ENCODE measurements at places on chromosomes 7 and 10.

DNA sequence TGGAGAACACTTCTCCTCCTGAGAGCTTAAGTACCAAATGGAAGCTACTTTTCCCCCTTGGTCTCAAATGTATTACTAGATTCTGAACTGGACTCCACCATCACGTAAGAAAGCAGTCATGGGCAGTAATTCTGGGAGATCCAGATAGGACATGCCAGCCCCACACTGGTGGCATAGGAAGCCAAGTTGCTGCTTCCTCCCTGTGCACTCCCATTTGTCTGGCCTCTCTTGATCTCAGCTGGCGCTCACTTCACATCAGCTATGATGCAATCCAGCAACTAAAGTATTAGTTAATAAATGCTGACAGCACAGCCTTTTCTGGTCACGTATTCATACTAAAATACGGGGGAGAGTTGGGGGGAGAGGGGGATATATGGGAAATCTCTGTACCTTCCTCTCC lies 3.4 kb upstream of the IL6 start:
- DNase-seq = no peak

DNA sequence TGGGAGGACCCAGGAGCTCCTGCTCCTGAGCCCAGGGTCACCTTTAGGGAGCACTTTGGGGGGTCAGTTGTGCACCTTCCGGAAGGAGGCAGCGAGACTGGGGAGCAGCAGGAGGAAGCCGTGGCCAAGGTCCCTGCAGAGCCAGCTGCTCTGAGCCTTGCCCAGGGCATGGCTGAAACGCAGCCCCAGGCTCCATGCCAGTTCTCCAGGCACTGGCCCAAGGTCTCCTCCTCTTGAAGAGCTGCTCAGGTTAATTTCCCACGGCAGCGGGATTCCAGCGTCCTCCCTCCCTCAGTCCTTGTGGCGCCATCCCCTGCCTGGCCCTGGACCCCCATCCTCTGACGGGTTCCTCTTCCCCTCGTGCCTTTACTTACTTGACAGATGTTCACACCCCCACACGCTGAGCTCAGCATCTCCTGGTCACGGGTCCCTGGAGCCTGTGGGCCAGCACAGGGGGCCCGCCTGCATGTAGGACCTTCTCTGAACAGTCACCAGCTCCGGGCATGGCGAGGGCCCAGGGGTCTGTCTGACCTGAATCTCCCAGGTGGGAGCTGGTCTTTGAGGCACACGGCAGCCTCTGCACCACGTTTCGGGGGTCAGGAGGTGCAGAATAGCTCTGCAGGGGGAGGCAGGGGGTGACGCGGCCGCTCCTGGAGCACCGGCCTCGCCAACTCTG lies 16.7 kb upstream of the CFAP46 start:
- no peak for DNase-seq

DNA sequence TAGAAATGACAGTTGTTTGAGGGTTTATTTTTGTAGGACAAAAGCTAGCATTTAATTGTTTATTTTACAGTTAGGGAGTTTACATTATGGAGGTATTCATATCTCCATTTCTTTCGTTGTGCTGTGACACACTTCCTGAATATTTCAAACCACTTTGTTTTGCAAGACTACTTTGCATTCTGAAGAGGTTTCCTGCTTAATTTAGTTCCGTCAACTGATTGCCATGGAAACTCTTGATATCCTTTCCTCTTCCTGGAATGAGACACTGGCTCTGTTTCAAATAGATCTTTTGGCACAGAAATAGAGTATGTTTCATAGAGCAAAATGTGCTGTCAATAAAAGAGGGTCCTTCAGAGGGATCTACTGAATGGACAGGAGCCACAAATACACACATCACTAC lies 159.5 kb upstream of the AGR3 start:
- peak; percentile 95 for DNase-seq

DNA sequence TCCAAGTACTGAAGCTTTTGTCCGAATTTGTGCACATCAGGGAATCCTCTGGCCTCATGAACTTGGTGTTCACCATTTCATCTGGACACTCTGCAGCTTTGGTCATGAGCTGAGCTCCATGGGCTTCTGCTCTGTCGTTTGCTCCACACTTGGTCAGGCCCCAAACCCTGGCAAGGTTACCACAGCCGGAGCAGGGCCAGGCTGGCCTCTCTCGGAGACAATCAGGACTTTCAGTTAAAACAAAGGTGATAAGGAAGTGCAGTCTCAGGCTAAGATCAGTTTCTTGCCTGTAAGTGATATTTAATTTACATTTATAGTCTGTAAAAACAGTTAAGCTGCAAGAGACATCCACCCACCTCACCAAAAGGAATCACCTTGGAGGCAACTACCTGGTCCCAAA lies 558.9 kb downstream of the PARD3 start:
- no peak for DNase-seq

DNA sequence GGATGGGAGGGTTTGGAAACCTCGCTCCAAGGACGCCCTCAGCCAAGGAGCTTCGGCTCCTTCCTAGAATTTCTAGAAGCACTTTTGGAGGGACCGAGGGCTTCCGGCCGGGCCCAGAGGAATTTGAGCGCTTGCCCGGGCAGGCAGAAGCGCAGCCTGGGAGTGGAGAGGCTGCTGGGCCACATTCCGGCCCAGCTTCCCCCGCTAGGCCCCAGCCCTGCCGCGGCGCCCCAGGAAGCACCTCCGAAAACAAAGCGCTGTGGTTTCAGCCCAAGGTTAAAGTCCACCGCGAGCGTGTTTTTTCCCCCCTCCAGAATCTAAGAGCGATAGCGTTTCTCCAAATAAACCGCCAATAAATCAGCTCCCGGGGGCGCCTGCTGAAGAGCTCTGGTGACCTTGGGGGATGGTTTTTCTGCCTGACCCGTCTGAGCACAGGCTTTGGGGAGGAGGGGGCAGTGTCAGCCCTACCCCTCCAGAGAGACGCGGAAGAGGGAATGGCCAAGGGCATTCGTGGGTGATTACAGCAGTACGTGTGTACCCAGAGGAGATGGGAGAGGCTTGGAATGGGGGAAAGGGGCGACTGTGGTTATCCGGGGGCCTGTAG lies 5.7 kb upstream of the TNRC18 start:
- peak; percentile 16 for DNase-seq

- DNase-seq = no peak
Observed at GRCh38 chr10:58348571-58349033, 13.8 kb downstream of the UBE2D1 start.

DNA sequence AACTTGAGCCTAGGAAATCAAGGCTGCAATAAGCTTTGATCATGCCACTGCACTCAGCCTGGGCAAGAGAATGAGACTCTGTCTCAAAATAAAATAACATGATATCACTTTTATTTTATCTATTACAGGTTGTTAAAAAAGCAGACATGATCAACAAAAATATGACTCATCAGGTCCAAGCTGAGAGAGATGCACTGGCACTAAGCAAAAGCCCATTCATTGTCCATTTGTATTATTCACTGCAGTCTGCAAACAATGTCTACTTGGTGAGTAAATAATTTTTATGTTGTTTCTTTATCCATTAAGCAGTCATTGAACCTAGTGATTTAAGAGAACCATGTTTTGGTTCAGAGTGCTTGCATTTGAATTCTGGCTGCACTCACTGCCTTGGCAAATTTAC lies 3.3 kb downstream of the MASTL start:
- DNase-seq = no peak

GRCh38 chr7:42227541-42227935 lies 9.5 kb downstream of the GLI3 start:
- no peak for DNase-seq

DNA sequence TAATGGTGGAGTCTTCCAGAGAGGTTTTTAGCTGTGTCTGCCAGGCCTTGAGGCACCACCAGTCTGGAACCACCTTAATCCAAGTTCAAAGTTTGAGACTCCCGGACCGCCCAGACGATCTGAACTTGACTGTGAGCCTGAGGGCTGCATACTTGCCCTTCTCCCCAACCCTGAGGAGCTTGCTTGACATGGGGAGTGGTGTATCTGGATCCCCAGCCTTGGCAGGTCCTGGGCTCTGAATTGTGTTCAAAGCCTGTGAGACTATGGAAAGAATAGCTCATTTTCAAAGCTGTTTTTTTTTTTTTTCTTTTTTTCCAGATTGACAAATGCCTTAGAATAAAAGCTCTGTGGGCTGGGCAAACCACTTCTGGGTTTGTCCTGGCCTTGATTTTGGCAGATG lies 22.3 kb upstream of the CAMK1D start:
- DNase-seq = no peak

DNA sequence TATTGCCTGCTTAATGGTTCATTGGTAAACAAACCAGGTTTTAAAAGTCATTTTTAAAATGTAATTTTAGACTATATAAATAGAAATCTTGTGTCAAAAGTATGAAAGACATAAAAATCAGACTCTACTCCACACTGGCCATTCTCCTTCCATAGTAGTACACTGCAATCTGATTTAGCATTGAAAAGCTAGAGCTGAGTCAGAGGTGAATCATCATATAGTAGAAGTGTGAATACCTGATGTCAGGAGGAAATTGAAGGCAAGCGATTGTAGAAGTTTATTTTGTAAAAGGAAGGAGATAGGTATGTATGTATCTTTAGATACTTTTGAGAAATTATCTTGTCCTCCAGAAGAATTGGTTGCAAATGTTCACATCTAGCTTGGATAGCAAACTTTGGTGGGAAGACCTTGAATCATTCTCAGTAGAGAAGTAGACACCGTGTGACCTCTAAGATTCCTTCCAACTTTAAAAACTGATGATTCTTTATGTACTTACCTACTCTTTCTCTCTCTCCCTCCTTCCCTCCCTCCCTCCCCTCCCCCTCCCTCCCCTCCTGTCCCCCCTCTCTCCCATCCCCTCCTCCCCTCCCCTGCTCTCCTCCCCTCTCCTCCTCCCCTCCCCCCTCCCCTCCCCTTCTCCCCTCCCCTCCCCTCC lies 88.1 kb downstream of the BTAF1 start:
- no peak for DNase-seq

DNA sequence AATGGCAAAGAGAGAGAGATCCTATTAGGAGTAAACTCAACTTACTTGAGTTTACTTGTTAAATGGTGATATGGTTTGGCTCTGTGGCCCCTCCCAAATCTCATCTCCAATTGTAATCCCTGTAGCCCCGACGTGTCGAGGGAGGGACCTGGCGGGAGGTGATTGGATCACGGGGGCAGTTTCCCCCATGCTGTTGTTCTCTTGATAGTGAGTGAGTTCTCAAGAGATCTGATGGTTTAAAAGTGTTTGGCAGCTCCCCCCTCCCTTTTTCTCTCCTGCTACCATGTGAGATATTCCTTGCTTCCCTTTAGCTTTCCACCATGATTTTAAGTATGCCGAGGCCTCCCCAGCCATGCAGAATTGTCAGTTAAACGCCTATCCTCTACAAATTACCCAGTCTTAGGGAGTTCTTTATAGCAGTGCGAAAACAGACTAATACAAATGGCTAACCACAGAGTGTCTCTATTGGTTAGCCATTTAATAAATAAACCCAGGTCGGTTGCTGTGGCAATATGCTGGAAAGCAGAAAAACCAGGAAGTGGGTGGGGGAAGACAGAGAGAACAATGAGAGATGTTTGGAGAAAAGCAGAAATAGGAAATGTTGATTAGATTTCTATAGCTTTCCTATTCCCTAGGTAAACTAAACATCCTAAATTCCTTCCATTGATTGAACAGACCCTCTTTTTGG lies 3.0 kb upstream of the STMP1 start:
- DNase-seq = peak; percentile 54

DNA sequence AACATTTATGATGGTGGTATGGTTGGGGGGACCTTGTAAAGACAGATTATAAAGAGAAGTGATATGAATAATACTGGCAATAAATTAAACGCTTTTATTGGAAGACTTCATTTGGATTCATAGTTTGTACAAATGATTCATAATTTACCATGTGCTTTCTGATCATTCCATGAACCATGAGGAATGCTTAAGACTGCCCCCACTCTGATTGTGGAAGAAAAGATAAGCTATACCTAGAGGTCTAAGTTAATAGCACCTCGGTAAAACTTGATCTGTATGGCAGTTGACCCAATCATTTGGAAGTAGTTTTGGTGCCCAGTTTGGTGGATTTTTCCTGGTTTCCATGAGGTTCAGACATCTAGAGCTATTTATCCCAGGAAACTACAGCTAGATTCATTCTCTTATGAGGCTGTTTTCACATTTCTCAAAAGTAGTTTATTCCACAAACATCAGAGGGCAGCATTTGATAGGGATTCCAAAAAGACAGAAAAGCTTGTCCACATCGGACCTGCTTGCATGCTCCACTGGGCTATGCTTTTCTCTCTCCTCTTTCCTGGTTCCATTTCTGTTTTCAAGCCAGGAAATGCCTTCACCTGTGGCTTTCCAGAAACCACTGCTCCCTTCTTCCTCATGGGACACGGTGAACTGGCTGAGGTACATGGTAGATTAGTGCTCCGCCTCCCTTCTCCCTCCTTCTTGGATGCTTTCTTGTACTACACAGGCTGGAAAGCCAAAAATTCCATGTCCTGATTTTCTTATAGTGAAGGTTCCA lies 29.2 kb downstream of the TFAM start:
- no peak for DNase-seq

DNA sequence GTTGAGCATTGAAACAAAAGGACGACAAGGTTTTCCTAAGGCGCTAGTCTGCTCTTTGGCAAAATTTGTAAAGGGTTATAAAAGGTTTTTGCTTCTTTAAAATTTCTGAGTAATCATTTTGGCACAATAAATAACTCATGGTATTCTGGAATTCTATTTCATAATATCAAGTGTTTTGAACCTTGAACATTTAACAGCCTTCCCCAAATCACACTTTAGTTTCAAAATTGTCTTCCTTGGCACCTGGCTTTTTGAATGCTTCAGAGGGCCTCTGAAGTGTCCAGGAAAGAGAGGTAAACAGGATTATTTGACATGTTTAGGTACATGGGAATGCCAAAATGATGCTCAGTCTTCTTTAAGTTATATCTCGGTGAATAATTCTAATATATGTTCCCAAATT lies 220.8 kb downstream of the PHF14 start:
- DNase-seq = no peak

DNA sequence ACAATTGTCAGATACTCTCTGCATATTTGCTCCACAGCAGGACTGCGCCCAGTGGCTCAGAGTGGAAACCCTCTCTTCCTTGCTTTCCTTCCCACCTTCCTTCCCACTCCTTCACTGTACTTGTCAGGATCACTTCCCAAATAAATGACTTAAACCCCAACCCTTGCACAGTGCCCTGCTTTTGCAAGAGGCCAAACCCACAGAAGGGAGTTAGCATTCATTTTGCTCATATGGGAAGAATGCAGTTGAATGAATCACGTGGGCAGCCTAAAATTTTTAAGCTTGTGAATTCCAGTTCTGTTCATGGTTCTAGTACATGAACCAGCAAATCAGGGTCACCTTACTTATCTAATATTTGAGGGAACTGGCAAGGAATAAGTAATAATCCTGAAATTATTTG lies 47.7 kb upstream of the SFMBT2 start:
- DNase-seq = no peak

DNA sequence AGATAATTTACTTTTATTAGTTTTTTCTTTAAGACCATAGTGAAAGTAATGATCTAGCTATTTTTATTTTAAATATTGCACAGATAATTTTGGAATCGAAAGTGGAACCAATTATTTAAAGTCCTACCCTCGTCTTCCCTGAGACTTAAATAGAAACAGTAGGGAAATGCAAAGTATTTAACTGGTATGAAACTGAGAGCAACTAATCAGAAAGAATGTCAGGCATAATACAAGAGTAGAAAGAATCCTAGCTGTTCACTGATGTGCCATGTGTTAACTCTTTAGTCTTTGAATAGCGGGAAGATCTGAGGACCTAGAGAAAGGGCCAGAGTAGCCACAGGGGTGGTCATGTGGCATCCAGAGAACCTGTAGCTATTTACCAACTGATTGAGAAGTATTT lies 630.0 kb downstream of the NRG3 start:
- no peak for DNase-seq
